H9 (cell line): ENCODE measurements at places on chromosomes 13 and 19.

GRCh38 chr13:45410001-45410400 is 8.2 kb downstream of the SLC25A30 start:
- no peak for DNase-seq
- peaks cover 8% of the 10 kb centered on the region; the same call in 2 of the 3 replicates for H3K36me3 ChIP-seq
- no peaks in the 10 kb centered on the region for H3K27me3 ChIP-seq

DNA sequence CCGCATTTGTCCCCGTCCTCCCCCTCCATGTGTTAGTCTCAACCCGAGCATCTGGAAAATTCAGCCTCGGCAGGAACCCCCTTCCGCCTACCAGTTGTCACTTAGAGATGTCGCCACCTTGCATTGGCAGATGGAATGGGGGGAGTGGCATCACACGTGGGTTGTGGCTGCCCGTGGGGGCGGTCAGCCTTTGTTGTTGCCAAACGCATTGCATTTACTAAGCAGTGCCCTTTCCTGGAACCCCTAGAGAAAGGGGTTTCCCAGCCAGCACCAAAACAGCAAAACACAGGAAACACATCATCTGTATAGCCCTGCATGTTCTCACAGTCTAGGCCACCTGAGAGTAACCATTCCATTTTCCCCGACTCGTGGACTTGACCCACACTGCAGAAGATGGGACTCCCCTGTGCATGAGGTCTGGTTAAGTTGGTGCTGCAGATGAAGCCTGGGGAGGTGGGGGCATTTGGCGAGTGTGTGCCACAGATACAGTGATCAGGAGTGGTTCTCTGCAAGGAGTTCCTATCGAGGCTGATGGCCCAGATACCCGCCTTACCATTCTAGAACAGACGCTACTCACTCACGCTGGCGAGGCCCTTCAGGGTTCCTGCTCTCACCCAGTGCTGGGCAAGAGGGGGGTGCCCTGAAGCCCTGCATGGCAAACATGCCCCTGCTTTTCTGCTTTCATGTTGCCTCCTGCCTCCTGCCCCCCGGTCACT is 38.3 kb downstream of the TMED1 start:
- no peak for DNase-seq
- no peak overlapping the region for H3K27ac ChIP-seq
- no peaks in the 10 kb centered on the region for H3K27me3 ChIP-seq
- H3K4me3 ChIP-seq, result no peak overlapping the region
- no peaks in the 10 kb centered on the region for H3K4me1 ChIP-seq

DNA sequence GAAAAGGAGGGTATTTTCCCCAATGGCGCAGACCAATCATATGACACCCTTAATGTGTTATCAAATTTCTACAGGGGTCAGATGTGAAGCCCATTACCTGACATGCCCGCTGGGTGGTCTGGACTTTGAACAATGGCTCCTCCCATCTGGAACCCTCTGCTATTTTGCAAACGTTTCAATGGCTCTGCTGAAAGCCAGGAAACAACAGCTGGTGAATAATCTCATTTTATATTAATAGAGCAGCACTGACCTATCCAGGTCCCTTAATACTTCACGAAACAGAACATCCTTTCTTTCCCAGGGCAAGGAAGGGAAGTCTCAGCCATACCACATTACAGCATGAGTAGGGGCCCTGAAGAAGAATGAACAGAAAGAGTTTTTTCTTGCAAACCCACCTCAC is 20.3 kb upstream of the KPNA3 start:
- H3K4me1 ChIP-seq, result no peaks in the 10 kb centered on the region
- no peak overlapping the region for H3K27ac ChIP-seq
- H3K36me3 ChIP-seq, result no peaks in the 10 kb centered on the region
- DNase-seq, result no peak

DNA sequence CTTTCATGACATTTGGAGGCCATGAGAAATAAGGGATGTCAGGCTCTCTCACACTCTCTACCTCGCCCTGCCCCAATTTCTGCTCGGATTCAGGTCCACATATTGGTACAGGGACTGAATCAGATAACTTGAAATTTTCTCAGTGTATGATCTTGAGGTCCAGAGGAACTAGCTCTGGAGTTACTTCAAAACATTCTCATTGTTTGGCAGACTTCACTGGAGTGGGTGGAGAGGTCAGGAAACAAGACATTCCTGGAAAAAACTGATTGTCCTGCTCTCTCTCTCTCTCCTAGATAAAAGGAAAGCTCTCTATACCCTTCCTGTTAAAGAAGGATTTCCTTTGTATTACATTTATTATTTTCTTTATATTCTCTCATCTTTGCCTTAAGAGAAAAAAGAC is 428.1 kb upstream of the DACH1 start:
- H3K4me1 ChIP-seq, result peaks cover 6% of the 10 kb centered on the region; the same call in 1 of the 2 replicates
- no peak for DNase-seq
- no peaks in the 10 kb centered on the region for H3K27me3 ChIP-seq
- no peak overlapping the region for H3K27ac ChIP-seq

- no peaks in the 10 kb centered on the region for H3K36me3 ChIP-seq
- H3K27me3 ChIP-seq, result no peaks in the 10 kb centered on the region
- DNase-seq, result no peak
Measured at GRCh38 chr13:87080100-87080779, 590.9 kb upstream of the SLITRK5 start.

GRCh38 chr13:77479326-77479725 is 56.2 kb upstream of the SCEL start:
- H3K36me3 ChIP-seq, result peaks cover 5% of the 10 kb centered on the region; the same call in 1 of the 2 replicates
- H3K4me3 ChIP-seq, result no peak overlapping the region
- DNase-seq, result no peak
- peaks cover 6% of the 10 kb centered on the region; the same call in 1 of the 2 replicates for H3K4me1 ChIP-seq
- H3K27ac ChIP-seq, result no peak overlapping the region
- no peaks in the 10 kb centered on the region for H3K27me3 ChIP-seq

- peak overlapping the region; percentile 89 for H3K4me3 ChIP-seq
- no peak overlapping the region for H3K27ac ChIP-seq
- H3K36me3 ChIP-seq, result peaks cover 3% of the 10 kb centered on the region; the same call in 1 of the 2 replicates
- no peaks in the 10 kb centered on the region for H3K27me3 ChIP-seq
- peaks cover 4% of the 10 kb centered on the region; the same call in 1 of the 2 replicates for H3K4me1 ChIP-seq
Measured at GRCh38 chr13:94550062-94550738, 45.8 kb downstream of the TGDS start.
